ENCODE measurements at places on chromosomes 1 and 21. TPM values are rescaled to one million over a fixed set of nuclear protein-coding genes. Genes with fewer than 3 reads are reported as not detected.

DNA sequence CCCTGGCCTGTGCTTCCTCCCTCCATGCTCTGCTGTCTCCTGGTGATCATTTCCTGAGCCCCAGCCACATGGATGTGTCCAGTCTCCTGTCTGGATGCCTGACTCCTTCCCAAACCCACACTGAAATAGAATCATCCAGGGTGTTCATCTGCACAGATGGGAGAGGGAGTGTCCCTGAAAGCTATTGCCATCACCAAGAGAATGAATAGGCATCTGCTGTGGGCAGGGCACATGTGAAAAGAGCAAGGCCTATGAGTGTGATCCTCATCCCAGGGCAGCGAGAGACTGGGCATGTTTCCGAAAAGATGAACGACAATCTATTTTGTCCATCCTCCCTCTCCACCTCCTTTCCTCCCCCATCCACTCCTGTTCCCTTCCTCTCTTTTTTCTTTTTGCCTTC is 5.0 kb downstream of the IGSF21 start:
- no peak for DNase-seq

- DNase-seq: no peak
These were observed 22.2 kb upstream of the TCEA3 start for GRCh38 chr1:23446661-23447310.

DNA sequence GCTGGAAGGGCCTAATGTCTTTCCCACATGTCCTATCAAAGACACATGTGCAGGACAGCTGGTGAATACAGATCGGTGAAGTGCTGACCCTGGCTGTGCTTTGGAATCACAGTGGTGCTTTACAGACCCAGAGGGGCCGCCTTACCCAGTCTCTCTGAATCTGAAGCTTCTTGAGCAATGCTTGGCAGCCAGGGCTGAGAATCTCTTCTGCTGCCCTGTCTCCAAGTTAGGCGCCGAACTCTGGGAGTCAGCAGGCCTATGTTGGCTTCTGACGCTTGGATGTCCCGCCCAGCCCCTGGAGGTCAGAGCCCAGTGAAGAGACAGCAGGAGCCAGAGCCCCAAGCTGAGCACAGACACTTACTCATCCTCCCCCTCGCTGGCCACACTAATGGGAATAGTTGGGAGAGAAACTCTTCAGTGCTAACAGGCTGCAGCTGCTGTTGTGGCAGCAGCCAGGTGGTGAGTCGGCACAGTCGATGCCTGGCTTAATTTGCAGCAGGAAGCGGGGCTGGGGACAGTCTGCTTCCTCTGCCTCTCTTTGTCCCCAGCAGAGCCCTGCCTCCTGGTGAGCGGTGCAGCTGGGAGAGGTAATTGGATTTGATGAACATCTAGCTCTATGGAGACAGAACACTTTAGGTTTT is 68.1 kb downstream of the URB2 start:
- peak; percentile 87 for DNase-seq

DNA sequence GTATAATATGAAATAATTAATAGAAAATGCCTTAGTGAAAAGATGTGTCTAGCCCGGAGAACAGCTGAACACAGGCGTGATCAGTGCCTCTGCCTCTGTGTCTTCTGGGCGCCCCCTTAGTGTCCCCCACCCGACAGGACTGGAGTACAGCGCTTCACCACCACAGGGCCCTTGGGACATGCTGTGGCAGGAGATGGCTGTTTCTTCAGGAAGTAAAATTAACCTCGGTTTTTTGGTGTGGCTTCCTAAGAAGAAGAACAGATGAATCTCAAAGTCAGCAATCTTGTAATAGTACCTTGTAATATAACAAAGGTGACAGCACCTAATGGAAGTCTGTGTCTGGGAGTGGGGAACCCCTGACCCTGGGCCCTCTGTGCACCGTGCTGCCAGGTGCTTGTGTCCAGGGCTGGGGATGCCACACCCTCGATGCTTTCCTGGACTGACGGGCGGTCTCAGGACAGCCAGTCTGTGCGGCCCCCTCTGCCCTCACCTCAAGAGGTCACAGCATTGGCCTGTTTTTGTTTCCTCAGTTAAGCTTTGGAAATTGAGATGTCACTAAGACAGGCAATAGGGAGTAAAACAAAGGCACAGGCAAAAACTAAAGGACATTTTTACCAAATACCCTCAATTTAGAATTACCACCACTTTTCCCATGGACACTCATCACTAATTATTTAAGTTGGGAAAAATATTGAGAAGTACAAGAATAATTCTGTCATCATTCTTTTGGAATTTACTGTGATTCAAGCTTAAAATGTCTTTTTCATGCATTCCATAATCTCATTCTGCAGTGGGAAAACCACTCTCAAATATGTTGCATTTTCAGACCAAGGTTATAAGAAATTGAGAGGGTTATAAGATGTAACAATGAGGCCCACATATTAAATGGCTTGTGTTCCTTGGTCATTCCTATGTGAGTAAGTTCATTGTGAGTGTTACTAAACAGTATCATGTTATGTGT is 79.3 kb downstream of the ADARB1 start:
- no peak for DNase-seq

DNA sequence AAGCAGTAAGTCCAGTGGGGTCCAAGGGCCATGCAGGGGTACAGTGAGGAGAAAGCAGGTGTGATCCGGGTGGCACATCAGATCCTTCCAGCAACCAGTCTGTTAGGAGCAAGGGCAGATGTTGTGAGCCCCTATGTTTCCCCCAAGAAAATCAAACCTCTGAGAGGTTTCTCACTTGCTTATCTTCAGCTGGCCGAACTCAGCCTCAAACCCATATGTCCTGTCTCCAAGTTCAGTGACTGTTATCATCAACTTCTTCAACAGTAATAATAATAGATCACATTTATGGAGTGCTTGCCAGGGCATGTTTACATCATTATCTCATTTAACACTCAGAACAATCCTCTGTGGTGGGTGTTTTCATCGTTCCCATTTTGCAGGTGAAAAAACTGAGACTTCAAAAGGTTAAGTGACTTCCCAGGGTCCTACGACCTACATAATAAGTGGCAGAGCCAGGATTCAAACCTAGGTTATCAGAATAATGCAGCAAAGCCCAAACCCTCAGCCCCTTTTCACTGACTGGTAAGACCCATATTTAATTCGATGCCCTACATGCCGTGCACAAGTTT is 3.3 kb downstream of the CAPN2 start:
- no peak for DNase-seq

DNA sequence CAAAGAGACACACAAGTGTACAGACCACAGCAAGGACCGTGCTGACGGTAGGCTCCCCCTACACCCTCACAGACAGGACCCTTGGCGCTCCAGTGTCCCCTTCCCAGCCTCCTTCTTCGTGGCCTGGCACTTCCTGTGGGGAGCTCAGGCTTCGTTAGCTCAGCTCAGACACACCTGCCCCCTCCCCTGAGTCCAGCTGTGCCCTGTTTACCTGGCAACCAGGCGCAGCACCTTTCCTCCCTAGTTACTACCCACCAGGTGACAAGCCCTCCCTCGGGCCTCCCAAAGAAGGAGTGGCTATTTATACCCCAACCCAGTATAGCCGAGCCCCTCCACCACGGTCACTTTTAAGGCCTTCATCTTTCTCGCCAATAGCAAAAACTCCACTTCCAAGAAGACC is 4.7 kb downstream of the CELF3 start:
- no peak for DNase-seq

DNA sequence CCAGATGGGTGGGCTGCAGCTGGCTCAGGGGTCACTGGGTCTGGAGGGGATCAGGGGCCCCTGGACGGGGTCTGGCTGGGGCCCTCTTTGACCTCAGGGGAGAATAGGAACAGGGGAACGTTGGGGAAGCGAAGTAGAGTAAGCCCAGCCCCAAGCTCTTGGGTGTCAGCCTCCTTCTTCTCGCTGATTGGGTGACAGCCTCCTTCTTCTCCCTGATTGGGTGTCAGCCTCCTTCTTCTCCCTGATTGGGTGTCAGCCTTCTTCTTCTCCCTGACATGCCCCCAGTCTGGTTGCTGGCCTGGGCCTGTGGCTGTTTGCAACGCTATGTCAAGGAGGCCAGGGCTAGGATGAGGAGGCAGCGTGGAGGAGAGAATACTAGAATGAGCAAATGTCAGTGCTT is 76.7 kb upstream of the CASZ1 start:
- DNase-seq: no peak

- DNase-seq: no peak
These were observed 413.3 kb upstream of the ZRANB2 start for GRCh38 chr1:71494163-71494562.

DNA sequence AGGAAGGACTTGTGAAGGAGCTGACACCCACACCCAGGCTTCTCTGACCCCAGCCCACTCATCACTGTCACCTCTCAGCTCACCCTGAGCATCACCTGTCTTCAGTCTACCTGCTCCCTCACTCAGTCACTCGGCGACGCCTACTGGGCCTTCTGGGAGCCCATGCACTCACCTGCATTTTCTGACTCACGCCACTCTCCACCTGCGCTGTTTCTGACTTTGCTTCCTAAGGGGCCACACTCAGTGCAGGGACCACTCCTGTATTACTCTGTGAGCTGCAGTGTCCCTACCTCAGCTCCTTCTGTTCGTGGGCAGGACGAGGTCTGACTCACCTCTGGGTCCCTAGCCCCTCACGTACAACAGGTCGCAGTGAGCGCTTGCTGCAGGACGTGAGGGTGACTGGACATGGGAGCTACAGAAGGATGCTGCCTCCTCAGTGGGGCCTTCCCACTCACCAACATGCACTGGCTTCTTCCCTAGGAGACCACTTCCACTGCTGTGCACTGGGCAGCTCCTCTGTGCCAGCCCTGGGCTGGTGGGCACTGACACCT is 102.3 kb downstream of the GLIS1 start:
- peak; percentile 27 for DNase-seq

DNA sequence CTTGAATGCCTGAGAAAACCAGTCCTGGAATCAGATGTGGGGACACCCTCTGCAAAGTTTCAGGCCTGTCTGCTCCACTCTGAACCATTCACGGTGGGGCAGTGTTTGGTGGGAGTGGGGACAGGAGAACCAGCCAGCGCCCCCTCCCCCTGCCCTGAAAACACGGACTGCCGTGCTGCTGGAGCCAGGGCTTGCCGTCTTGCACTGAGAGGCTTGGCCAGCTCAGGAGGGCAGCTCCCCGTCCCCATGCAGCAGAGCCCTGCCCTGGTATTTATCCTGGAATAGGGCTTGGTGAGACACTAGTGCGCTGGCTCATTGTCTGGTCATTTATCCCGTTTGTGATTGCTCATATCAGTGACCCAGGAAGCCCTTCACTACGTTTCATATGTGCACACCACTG is 3.9 kb downstream of the S100B start:
- peak; percentile 35 for DNase-seq

- no peak for DNase-seq
These were observed 14.7 kb downstream of the PRDM15 start for GRCh38 chr21:41864311-41865001.

GRCh38 chr1:17674726-17675500 is 80.2 kb upstream of the ACTL8 start:
- no peak for DNase-seq

DNA sequence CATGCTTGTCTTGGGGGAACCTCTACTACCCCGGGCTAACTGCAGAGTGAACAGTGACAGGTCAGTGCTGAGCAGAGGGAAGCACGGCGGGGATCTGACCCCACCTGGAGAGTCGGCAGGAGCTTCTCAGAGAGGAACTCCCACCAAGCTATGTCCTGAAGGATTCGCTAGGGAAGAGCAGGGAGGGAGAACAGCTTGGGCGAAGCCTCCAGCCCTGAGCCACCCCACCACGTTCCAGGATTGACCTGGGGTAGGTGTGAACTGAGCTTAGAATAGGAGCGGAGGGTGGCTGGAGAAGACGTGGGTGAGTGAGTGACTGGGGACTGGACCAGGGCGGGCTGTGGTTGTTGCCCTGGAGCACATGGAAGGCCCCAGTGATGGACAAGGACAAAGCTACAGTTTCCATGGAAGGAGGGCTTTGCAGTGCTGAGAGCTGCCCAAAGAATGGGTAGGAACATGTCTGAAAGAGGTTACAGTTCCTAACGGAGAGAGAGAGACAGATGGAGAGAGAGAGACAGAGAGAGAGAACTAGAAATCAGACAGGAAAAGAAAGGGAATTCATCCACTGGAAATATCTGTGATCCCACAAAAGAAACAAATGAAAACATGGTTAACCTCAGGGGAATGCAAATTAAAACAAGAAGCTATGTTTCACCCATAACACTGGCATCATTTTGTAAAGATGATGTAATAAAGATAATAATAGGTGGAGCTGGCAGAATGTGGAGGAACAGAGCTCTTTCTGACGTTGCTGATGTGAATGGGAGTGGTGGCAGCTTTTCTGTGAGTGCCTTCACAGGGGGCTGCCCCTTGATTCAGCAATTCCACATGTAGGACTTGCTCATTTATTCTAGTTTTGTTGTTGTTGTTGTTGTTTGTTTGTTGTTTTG is 17.2 kb downstream of the BSND start:
- DNase-seq: no peak

DNA sequence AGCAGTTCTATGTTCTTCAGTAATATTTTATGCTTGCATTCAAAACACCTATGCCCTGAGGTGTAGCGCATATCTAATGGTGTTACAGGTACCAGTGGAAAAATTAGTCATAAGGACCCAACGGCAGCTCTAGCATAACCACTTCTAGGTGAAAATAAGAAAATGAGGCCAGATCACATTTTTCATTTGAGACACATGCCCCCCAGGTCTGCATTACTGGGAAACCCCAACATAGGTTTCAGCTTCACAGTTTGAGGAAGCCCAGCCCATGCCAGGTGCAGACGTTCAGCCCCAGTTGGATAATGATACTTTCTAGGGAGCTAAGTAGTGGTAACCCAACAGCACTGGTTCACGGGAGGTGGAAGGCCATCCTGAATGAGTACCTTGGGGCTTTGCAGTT is 129.8 kb downstream of the CNIH3 start:
- DNase-seq: no peak

- DNase-seq: no peak
These were observed 60.8 kb downstream of the BCAR3 start for GRCh38 chr1:93620841-93621210.

DNA sequence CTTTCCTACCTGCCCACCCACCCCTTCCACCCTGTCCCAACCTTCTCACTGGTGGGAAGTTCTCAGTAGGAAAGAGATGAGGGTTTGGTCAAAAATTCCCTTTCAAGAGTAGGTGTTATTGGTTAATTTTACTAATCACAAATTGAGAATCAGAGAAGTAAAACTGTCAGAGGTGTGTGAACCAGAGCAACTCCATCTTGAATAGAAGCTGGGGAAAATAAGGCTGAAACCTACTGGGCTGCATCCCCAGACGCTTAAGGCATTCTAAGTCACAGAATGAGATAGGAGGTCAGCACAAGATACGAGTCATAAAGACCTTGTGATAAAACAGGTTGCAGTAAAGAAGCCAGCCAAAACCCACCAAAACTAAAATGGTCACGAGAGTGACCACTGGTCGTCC is 11.5 kb downstream of the PLA2G2D start:
- no peak for DNase-seq

GRCh38 chr21:15206514-15206913 is 141.7 kb upstream of the NRIP1 start:
- no peak for DNase-seq

GRCh38 chr1:208709981-208710380 is 465.8 kb upstream of the PLXNA2 start:
- DNase-seq: no peak

ADGRB2 gene
- 1.4 TPM for total RNA-seq

GUCA2B gene
- not detected for total RNA-seq

VPS72 gene
- total RNA-seq: 17.2 TPM

DDR2 gene
- 50.2 TPM for total RNA-seq

DNM3 gene
- 3.4 TPM for total RNA-seq

WDR64 gene
- total RNA-seq: not detected

RGS8 gene
- not detected for total RNA-seq

Data from suprapubic skin (tissue), 4 donors.